ENCODE measurements at places on chromosomes 11 and 22. TPM values are rescaled to one million over a fixed set of nuclear protein-coding genes. Genes with fewer than 3 reads are reported as not detected.

- DNase-seq, result no peak
Observed at GRCh38 chr11:70116386-70117065, 38.4 kb downstream of the ANO1 start.

DNA sequence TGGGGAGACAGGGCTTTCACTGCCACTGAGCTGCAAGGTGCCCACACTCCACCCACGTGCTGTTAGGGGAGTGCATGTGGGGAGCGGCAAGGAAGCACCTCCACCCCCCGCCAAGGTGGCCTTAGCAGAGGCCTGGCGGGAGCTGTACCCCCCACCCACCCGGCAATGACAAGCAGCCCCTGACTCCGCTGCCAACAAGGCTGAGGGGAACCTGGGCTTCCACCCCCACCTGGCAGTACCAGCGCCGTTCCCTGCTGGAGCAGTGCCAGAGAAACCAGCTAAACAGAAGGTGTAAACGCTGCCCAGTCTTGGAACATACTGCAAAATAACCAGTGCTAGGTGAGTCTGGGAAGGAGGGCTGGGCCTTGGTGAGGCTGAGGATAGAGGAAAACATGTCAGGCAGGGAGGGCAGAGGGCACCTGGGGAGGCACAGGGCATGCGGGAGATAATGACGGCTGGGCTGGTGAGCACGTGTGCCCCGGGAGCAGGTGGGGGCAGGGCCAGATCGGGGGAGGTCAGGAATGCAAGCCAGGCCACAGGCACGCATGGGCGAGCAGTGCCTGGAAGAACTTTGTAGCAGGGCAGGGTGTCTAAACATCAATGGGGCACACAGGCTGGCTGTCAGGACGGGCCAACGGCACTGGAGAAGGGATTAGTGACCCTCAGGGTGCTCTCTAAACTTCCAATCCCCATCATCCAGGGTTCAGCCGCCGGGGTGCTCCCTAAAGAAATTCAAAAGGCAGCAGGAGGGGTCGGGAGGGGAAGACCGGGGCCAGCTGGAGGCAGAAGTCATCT lies 6.6 kb downstream of the CERK start:
- DNase-seq, result no peak

DNA sequence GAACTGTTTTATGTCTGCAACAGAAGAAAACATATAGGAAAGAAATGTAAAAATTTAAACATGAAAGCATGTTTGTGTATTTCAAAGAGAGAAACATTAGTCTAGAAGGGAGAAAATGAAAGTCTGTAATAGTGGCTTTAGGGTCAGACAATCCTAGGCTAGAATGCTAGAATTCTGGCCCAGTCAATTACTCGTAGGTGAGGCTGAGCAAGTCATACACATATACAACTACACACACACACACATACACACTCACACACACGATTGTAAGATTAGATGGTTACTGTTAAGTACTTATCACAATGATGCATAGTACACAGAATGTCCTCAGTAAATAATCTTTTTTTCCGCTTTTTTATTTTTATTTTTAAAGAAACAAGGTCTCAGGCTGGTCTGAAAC lies 37.7 kb upstream of the PCF11 start:
- DNase-seq, result no peak

Gene PNPLA5
- not detected for total RNA-seq

Gene NAALAD2
- total RNA-seq, result 16.7 TPM

Gene RAG2
- not detected for total RNA-seq

GRCh38 chr11:91100427-91100826 lies 877.6 kb upstream of the CHORDC1 start:
- no peak for DNase-seq

DNA sequence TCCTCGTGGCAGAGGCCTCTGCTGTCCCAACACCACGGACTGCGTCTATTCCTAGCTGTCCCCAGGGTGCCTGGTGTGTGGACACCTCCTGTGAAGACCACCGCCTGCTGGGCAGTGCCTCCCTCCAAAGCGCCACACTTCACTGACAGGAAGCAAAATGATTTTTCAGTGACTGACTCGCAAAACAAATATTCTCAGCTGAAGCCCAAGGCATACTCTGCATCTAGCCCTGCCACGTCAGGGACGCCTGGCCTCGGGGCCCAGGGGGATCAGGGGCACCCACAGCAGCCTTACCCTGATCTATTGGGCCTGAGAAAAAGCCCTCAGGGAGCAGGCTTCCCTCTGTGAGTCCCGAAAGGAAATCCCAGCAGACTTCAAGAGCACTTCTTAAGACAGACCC lies 2.2 kb downstream of the BRD1 start:
- no peak for DNase-seq

DNA sequence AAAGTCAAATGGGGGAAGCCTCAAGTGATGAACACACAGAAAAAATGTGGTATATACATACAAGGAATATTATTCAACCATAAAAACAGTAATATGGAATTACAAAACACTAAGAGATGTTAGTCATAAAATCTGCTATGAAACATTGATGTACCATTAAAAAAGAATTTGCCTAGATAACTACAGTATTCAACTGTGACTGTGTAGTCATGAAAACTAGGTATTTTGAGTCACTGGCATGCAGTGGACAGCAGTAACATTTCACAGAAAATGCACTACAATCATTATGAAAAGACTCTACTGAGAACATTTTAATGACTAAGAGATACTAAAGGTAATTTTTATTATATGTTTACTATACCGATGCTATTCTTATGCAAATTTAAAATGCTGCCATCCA lies 11.7 kb downstream of the ZNF195 start:
- DNase-seq, result no peak

DNA sequence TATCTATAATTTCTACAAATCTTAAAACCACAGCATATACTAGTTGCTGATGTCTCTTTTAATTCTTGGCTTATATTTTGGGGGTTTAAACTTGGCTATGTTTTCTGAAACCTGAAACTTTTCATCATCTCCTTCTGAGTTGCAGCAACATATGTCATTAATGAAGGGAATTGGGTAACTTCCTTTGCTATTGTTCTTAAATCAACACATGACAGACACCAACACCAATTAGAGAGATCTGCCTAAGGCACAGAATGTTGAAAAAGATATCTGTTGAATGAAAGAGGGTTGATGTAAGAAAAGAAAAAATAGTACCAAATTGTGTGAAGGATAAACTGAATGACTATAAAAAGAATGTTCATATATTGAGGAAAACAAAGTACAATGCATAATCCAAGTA lies 10.3 kb upstream of the GAS2 start:
- DNase-seq, result no peak

Data from neural crest cell (in vitro differentiated cells).